ENCODE measurements at places on chromosomes 11 and 22. TPM values are rescaled to one million over a fixed set of nuclear protein-coding genes. Genes with fewer than 3 reads are reported as not detected.

- no peak for DNase-seq
Observed at GRCh38 chr11:127632976-127633680, 632.6 kb upstream of the KIRREL3 start.

- no peak for DNase-seq
Observed at GRCh38 chr11:115290479-115290878, 213.7 kb downstream of the CADM1 start.

GRCh38 chr22:42856179-42856864 lies 751 bp downstream of the ARFGAP3 start:
- DNase-seq, result peak; percentile 72

DBX1 gene
- total RNA-seq, result not detected

- DNase-seq, result no peak
Observed at GRCh38 chr11:74347381-74347780, 35.9 kb upstream of the P4HA3 start.

DNA sequence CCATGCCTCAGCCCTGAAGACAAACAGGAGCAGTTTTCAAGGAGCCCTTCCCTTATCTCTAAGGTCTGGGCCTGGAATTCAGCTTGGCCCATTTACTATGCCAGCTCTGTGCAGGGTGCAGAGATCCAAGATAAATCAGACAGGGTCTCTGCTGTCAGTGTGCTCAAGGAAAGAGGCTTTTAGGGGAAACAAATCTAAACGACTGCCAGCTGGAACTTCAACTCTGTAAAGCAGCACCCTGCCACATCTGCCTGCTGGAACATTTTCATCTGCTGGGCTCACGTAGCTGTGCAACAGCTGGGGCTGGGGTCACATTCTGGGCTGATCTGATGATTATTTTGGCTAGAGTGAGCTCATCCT lies 19.8 kb upstream of the EHF start:
- no peak for DNase-seq

BRSK2 gene
- total RNA-seq, result 0.18 TPM

- DNase-seq, result no peak
Observed at GRCh38 chr11:43327987-43328386, 16.2 kb downstream of the API5 start.

FLRT1 gene
- total RNA-seq, result not detected

SMTNL1 gene
- not detected for total RNA-seq

GRCh38 chr11:76889411-76889975 lies 28.8 kb downstream of the ACER3 start:
- no peak for DNase-seq

GRCh38 chr22:41395531-41396240 lies 13.9 kb downstream of the TEF start:
- DNase-seq, result no peak

APOA5 gene
- 757 TPM for total RNA-seq

FAT3 gene
- total RNA-seq, result 0.13 TPM

GSTT2B gene
- 2.9 TPM for total RNA-seq

RASD2 gene
- total RNA-seq, result not detected

DNA sequence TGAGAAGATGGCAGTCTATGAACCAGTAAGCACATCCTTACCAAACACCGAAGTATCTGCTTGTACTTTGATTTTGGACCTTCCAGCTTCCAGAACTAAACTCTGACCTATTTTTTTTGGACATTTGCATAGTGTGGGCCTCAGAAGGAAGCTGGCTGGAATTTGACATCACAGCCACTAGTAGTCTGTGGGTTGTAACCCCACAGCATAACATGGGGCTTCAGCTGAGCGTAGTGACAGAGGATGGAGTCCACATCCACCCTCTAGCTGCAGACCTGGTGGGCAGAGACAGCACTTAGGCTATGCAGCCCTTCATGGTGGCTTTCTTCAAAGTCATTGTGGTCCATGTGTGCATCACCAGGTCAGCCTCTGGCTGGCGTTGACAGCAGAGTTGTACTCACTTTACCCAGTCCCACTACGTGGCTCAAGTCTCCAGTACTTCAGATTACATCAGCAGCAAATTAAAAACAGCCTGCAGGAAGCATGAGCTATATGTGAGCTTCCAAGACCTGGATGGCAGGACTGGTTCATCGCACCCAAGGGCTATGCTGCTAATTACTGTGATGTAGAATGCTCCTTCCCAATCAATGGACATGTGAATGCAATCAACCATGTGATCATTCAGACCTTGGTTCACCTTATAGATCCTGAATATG lies 58.6 kb upstream of the VPREB1 start:
- DNase-seq, result no peak

SOX6 gene
- 14.1 TPM for total RNA-seq

F2 gene
- total RNA-seq, result 1,408 TPM

RASGRP2 gene
- 4.2 TPM for total RNA-seq

KCTD17 gene
- total RNA-seq, result 2.0 TPM

C1QTNF6 gene
- 12.6 TPM for total RNA-seq

GRCh38 chr22:42688241-42689211 lies 32.1 kb downstream of the A4GALT start:
- DNase-seq, result peak; percentile 82

GRCh38 chr11:115715251-115715770 lies 211.1 kb upstream of the CADM1 start:
- DNase-seq, result no peak

DNA sequence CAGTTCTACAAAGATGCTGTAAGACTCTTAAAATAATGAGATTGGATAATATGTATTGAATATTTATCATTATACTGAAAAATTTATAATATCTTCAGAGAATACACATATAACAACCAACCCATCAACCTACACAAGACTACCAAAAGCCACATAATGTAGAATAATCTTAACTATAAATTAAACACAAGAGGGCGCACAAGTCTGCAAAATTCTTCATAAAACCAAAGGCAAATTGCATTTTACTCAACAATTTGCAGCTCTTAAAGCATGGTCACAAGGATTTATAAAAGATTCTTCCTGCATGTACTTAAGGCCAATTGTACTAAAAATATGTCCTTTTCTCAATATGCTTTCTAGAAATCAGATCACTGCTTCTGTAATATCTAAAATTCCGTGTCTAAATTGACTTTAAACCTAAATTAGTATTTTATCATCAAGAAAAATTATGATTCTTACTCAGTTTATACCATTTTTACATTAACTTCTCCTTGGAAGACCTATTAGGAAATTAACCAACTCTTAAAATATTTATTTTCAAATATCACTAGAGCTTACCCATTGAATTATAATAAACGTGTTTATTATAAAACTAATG lies 79.0 kb downstream of the TTC28 start:
- no peak for DNase-seq

DNA sequence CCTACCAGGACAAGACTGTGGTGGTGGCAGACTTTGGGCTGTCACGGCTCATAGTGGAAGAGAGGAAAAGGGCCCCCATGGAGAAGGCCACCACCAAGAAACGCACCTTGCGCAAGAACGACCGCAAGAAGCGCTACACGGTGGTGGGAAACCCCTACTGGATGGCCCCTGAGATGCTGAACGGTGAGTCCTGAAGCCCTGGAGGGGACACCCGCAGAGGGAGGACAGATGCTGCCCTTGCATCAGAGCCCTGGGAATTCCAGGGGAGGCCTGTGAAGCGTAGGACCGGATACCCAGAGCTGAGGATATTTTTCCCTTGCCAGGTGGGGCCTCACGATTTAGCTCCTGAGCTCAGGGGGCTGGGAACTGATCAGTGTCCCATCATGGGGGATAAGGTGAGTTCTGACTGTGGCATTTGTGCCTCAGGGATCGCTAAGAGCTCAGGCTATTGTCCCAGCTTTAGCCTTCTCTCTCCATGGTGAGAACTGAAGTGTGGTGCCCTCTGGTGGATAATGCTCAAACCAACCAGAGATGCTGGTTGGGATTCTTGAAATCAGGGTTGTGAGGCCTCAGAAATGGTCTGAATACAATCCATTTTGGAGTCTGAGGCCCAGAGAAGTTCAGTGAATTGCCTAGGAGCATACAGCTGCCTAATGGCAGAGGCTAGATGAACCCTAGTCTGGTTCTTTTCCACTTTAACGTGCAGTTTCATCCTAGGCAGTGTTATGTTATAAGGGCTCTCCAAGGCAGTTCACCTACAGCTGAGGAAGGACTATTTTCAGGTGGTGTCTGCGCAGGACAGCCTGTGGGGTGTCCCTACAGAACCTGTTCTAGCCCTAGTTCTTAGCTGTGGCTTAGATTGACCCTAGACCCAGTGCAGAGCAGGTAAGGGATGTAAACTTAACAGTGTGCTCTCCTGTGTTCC lies 19.5 kb downstream of the PIK3IP1 start:
- no peak for DNase-seq

- DNase-seq, result no peak
Observed at GRCh38 chr22:17199003-17199731, 20.1 kb downstream of the ADA2 start.

- DNase-seq, result no peak
Observed at GRCh38 chr11:17351172-17351509, 459 bp upstream of the NCR3LG1 start.

- DNase-seq, result no peak
Observed at GRCh38 chr22:26273011-26273675, 103.9 kb downstream of the SEZ6L start.

DNA sequence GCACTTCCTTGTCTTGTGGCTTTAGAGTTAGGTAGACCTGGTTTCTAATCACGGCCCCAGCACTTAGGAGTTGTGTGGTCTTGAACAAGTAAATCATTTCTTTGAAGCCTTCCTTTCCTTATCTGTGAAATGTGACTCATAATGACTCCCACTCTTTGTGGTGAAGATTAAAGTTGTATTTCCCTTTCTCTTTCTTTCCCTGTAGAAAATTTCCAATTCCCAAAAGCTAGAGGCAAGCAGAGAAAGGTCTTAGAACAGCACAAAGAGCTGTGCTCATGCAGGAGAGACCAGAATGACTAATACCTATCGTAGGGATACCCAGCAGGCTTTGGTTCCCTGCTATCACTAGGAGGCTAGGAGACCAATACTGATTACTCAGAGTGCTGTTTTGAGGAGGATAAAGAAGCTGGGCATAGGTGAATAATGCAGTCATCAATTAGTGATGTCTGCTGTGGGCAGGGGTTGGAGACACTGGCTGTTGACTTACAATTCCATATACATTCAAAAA lies 270.7 kb upstream of the SYN3 start:
- no peak for DNase-seq

DNA sequence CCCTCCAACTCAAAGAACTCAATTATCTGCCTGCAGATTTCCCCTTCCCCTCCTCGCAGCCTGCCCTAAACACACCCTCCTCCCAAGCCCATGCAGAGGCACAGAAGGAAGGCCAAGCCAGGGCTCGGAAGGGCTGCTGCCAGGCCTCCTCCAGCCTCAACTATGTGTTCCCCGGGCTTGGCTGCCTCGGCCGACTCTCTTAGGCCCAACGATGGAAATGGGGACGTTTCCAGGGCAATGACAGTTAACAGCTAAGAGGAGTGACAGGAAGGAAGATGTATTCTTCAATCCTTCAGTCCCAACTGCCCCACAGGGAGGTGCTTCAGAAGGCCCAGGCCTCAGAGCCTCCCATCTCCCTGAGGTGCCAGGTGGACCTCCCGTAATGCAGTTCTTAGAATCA lies 104.0 kb upstream of the AKIP1 start:
- DNase-seq, result no peak

C11orf87 gene
- not detected for total RNA-seq

CALCA gene
- total RNA-seq, result 0.73 TPM

DNA sequence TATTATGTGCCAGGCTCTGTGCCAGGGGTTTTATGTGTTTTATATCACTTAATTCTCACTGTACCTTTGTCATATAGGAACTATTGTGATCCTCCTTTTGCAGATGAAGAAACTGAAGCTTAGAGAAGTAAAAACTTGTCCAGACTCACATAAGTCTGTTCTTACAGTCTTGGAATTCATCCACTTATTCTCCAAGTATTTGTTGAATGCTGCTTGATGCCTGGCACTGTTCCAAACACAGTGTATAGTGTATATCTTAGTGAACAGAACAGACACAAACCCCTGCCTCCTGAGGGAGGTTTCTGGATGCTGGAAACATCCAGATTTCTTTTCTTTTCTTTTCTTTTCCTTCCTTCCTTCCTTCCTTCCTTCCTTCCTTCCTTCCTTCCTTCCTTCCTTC lies 29.0 kb upstream of the FGF3 start:
- DNase-seq, result no peak

- DNase-seq, result no peak
Observed at GRCh38 chr11:131217313-131218310, 152.8 kb upstream of the NTM start.

UBQLN3 gene
- total RNA-seq, result not detected

DNA sequence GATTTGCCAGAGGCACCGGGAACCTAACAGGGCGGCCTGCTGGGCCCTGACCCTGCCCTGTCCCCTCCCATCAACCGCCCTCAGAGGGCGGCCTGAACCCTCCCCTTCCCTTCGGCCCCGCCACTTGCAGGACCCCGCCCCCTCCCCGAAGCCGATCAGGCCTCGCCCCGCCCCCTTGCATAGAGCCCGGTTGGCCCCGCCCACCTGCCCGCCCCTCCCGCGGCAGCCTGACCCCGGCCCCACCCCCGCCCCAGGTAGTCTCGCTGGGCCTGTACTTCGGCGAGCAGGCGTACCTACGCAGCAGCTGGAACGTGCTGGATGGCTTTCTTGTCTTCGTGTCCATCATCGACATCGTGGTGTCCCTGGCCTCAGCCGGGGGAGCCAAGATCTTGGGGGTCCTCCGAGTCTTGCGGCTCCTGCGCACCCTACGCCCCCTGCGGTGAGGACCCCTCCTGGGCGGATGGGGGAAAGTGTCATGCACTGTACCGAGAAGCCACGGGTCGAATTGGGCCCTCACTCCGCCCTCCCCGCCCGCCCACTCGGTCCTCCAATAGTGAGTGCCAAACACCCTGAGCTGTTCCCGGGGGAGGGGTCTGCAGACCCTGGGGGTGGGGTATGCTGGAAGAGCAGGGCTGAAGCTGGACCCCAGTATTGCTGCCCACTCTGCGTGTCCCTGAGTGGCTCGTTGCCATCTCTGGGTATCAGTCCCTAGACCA lies 94.1 kb downstream of the CACNA1I start:
- no peak for DNase-seq

OR52N4 gene
- total RNA-seq, result not detected

GRCh38 chr11:64891215-64891848 lies 12.9 kb upstream of the EHD1 start:
- peak; percentile 89 for DNase-seq

DNA sequence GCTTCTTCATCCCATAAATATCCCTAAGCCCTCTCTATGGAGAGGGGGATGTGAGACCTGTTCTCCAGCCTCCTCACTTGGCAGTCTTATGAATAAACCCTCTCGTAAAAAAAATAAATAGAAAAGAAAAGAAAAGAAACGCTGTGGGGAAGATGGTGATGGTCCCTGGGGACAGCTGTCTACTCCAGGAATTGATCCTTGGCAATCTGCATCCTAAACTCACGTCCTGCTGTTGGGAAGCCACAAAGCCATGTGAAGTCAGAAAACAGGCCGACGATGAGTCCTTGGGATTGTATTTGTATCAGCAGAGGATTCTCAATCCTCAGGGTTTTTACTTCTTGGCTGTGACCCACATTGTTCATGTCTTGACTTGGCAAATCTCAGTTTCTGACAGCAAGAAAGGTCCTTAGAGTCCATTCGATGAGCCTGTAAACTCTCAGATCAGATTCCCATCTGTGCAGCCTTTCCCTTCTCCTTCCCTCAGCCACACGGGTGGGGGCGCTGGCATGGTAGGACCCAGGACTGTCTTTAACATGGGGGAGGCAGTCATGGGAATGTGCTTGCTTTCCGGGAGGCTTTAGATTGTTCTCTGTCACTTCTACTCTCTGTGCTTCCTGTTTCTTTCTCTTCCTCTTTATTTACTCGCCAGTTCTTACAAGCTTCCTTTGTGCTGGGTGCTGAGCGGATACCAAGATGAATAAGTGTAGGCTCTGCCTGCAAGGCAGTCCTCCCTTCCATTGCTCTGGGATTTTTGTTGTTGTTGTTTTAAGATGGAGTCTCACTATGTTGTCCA lies 24.9 kb downstream of the TCP11L1 start:
- DNase-seq, result no peak

KDM4F gene
- not detected for total RNA-seq

GRCh38 chr11:114259551-114259983 lies 36.6 kb upstream of the NNMT start:
- no peak for DNase-seq

Data from left lobe of liver (tissue), 2 donors.